ENCODE measurements at places on chromosomes 4 and X.

- DNase-seq: no peak
Observed at GRCh38 chr4:81424816-81425755, 46.6 kb downstream of the RASGEF1B start.

DNA sequence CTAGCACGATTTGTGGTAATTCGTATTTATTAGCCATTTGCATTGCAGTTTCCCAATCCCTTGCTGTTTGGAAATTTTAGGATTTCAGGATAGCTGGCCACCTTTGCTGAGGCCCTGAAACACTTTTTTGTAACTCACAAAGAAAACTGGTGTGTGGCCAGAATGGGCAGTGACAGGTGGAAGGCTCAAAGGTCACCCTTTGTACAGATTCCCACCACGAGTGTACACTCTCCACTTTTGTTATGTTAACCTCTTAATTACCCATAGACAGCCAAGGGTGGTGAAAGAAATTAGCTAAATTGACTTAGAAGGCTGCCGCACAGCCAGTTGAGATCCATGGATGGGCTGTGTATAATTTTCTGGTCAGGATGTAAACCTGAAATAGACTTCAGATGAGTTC lies 109.7 kb upstream of the ARX start:
- DNase-seq: no peak

DNA sequence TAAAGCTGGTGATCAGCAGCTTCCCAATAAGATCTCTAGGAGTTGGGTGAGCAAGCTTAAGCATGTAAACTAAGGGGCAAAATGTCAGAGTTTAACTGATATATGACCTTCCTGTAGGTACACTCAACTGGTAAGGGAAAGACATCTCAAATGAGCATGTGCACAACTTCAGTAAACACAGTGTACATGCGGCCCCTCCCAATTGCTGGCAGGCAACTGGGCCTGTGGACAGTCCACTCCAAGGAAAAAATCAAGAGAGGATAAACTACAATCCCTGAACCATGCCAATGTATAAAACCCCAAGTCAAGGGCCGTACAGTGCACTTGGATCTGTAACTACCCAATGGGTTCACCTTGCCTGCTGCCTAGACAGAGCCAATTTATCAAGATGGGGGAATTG lies 4.9 kb upstream of the NAA11 start:
- DNase-seq: no peak

- DNase-seq: no peak
Observed at GRCh38 chrX:63754136-63754859, 30.7 kb downstream of the ARHGEF9 start.

DNA sequence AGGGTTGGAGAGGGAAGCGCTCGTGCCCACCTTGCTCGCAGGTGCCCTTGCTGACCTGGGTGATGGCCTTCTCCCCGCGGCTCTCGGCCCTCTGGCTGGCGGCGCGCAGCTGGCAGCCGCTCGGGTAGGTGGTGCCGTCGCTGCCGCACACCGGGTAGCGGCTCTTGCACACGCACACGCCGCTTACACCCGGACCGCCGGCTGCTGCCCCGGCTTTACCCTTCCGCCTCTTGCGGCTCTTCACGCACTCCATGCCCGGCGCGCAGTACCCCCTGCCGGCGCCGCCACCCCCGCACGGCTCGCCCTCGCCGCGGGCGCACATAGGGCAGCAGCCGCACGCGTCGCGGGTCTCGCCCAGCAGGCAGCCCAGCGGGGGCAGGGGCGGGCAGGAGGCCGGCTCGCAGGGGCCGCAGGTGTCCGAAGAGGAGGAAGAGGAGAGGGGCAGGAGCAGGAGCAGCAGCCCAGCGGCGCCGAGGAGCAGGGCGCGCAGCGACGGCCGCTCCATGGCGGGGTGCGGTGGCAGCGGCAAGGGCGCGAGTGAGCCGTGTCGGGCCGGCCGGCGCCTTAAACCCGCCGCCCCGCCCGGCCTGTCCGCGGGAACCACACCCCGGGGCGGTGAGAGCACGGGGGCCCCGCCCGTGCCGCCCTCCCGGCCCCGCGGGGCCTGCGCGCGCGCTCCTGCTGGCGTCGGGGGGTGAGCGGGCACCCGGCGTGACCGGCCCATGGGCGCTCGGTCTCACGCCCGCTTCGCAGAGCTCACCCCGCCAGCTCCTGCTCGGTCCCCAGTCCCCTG lies at the start of gene IGFBP7:
Gene IGFBP7, minus strand, starts transcription at position 539 of the 793 bp plus-strand sequence. Its CDS starts 34 bp downstream, at position 505.
- DNase-seq: peak; percentile 54

DNA sequence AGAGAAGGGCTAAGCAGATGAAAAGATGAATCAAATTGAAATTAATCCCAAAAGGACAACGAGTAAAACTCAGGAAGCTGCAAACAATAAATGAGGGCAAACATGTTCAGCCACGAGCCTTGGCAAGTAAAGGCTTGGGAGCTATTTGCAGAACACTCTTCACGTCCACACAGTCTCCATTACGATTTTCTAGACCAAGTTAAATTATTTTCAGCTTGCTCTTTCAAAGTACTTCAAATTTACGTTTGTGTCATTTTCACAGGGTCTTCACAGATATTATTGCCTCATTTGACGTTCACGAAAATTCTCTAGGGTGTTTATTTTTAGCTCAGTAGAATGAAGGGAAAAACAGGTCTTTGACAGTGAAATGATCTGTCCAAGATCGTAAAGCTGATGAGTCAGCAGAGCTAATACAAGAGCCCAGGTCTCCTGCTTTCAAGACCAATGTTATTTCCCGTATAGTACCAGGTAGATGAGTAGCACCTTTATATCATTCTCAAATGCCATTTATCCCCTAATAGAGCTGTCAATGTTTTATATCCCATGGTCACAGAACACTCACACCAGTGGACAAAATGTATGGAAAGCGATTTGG lies 20.9 kb downstream of the KLB start:
- no peak for DNase-seq

GRCh38 chrX:42680666-42681065 lies 97.3 kb downstream of the PPP1R2C start:
- DNase-seq: no peak

DNA sequence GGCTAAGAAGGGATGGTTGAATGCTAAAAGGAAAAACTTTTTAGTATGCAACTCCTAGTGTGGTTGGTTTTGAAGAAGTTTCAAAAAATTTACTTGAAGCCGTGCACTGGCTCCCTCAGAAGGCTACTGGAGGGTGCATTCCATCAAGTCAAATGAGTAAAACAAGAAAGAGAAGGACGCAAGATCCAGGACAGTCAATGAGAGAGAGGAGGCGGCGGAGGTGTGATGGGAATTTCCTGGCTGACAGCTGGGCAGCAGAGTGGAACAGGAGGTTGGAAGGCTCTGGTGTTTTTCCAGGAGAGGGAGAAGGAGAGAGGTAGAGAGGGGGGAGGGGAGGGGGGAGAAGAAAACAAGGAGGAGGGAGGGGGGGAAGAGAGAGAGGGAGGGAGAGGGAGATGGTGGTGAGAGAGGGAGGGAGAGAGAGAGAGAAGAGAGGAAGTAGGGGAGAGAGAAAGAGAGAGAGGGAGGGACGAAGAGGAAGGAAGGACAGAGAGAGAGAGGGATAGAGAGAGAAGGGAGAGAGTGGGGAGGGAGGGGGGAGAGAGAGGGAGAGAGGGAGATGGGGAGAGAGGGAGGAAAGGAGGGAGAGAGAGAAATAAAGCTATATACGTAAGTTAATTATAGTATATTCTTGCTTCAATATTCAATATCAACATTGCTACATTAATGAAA lies 126.4 kb downstream of the SH3KBP1 start:
- DNase-seq: no peak

DNA sequence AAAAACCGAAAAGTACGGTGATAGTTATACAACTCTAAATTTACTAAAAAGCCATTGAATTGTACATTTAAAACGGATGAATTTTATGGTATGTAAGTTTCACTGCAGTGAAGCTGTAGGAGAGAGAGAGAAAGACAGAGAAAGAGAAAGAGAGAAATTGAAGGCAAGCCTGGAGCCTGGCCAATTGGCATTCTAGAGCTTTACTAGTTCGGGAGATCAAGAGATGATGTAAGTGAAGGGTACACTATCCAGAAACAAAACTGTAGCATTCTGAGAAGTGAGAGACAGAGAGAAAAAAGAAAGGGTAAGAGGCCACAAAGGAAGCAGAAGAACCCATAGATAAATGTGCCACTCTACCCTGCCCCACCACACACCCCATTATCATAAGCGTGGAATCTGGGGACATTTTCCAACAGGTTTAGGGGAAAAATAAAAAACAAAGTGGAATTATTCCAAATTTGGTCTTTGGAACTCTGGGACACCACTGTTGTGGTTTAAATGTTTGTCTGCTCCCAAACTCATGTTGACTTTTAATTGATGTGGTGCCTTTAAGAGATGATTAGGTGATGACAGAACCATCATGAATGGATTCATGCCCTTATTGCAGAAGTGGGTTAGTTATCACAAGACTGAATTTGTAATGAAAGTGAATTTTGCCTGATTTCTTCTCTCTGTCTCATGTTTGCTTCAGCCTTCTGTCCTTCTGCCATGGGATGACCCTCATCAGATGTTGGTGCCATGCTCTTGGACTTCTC lies 123.0 kb upstream of the PLS3 start:
- no peak for DNase-seq

DNA sequence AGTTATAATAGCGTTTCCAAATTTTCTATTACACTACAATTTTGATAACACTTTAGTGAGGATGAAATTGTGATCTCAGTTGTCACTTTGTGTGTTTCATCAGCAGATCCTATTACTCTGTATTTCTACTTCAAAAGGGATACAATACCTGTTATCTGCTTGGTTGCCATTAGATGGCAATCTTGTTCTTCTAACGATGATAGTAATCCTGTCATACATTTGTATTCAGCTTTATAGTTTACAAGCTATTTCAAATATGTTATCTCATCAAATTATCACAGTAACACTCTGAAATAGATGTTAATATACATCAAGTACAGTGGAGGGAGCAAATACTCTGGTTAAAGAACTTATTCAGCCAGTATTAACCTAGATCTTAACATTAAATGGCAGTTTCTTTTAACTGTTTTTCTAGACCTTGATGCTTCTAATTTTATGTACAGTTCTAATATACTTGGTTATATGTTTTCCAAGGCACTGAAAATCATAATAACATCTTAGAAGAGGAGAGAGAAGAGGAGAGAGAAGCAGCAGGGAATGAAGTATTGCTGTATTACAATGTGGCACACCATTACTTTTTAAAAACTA lies 292.0 kb downstream of the CCSER1 start:
- peak; percentile 17 for DNase-seq

DNA sequence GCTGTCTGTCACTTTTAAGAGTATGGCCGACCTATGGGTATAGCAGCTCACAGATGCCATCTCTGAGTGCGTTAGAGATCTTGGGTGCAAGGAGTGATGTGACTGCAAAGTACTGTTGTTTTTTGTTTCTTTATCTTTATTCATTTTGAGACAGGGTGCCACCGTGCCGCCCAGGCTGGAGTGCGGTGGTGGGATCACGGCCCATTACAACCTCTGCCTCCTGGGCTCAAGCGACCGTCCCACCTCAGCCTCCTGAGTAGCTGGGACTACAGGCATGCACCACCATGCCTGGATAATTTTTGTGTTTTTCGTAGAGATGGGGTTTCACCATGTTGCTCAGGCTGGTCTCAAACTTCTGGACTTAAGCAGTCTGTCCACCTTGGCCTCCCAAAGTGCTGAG lies 71.4 kb downstream of the CCKAR start:
- DNase-seq: no peak

GRCh38 chr4:3729882-3730226 lies 36.3 kb upstream of the ADRA2C start:
- no peak for DNase-seq

- DNase-seq: no peak
Observed at GRCh38 chr4:10201381-10202223, 85.0 kb upstream of the WDR1 start.

DNA sequence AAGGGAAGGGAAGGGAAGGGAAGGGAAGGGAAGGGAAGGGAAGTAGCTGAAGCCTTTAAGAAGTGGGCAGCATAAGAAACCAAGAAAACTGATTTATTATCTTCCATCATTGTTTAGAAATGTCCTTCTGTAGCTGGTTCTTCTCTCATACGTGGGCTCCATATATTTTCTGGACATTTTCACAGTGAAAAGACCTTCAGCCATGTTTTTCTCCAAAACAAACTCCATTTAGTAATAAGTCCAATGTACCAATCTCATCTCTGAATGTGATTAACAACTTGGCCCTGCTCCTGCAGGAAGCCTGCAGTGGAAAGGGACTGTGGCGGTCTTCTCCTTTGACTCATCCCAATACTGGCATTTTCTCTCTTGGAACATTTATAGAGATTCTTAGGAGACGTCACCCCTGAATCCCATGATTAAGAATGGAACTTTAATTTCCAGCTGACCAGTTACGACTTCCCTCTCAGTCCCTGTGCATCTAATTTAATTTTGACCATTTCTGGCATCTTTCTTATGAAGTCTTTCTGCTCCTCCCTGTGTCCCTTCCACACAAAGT lies 96.6 kb upstream of the GUCY1A1 start:
- no peak for DNase-seq

- DNase-seq: no peak
Observed at GRCh38 chr4:125200556-125200955, 114.2 kb upstream of the FAT4 start.

- peak; percentile 3 for DNase-seq
Observed at GRCh38 chrX:13463608-13464007, 105.8 kb upstream of the EGFL6 start.

DNA sequence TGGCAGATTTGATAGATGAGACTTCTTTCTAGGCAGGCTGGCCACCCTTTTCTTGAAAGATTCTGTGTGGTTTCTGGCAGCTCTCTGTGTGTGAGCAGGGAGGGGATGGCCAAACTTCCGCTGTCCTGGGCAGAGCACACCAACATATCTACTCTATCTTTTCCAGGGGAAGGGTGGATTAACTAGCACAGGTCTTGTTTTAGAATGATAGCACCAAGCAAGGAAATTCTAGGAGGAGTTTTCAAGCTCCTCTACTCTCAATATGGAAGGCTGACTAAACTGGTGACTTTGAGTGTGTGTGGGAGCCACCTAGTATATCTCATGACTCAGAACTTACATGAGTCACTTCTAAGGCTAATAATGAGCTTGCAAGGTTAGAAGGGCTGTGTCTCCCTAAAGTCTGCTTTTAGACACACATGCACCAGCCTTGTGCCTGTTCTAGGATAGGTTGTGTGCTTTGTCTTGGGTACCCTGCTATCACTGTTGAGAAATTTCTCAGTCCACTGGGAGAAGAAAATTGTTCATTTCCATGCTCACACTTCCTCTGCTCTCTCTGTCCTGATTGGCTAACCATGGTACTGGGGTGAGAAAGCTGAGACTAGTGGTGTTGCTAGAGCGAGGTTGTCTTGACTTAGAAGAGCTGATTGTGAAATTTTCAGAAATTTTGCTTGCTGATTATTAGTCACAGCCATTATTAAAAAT lies 72.9 kb downstream of the YIPF6 start:
- no peak for DNase-seq

DNA sequence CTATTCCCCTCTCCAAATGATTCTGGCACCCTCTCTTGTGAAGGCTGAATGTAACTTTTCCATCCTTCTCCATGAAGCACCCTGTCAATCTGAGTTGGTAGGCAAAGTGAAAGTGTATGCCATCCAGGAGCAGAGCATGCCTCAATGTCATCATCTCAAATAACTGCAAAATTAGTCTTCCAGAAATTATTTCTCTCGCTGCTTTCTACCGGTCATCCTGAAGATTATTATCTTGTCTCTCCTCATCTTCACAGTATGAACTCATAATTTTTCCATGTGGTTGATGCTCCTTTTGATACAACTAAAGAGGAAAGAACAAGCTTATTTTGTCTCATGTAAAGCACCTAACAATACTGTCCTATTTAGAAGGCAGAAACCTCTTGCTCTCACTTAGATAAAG lies 285.5 kb upstream of the PCDH7 start:
- DNase-seq: no peak
